SW 1271 (cell line): ENCODE measurements at places on chromosomes 5 and 9.

DNA sequence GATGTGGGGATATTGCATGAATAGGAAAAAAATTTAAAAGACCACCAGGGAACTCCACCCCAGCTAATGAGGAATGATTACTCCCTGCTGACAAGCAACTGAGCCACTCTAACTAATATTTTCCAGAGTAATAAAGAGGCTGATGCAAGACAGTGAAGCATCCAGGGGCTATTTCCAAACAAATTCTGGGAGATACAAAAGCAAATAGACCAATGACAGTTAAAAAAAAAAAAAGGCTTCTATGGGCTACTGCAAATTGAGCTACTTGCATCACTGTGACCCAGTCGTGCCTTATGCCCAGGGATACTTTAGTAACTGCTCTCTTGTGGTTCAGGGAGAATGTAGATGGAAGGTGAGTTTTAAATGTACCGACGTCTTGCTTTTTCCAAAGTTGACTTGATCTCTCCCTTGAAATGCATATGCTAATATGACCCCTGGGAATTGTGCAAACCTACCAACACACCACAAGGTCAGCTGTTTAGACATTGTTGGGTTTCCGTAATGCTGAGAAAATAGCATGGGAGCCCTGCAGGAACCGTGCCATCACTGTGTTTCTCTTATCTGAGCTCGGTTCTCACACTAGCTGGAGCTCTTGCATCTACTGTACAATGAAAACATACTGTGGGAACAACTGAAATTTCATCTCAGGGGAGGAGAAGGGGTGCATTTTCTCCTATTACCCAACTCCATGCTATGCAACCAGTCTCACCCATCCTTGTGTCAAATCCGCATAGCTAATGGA is 250.6 kb upstream of the MAP3K1 start:
- no peak for DNase-seq

DNA sequence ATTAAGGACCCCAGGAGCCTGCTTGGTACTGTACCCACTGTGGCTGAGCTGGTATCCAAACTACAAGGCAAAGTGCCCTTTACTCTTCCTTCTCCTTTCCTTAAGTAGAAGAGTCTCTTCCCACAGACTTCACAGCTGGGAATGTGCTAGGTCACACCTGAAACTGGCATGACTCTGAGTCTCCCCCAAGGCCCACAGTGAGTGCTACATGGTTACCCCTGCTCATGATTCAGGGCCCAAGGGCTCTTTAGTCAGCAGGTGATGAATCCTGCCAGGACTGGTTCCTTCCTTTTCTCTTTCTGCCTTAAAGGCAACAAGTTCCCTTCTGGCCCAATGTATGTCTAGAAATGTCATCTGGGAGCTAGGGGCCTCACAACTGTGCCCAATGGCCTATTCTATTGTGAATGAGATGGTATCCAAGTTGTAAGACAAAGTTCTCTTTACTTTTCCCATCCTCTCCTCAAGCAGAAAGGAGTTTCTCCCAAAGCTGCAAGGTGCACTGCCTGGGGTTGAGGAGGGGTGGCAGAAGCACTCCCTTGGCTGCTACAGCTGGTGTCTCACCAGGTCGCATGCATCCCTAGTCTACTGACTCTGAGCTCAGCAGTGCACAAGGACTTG is 134.4 kb downstream of the TMEM38B start:
- no peak for DNase-seq

DNA sequence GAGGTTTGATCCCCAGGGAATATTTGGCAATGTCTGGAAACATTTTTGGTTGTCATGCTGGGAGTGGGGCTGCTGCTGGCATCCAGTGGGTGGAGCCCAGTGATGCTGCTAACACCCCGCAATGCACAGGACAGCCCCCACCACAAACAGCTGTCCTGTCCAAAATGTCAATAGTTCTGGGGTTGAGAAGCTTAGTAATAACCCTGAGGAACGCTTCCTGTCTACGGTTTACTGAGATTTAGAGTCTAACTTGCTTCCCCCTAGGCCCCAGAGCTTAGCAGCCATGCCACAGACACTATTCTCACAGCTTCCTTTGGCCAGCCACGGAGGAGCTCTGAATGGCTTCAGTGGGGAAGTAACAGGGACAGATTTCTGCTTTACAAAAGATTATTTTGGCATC is 66.5 kb downstream of the MSX2 start:
- DNase-seq, result no peak

DNA sequence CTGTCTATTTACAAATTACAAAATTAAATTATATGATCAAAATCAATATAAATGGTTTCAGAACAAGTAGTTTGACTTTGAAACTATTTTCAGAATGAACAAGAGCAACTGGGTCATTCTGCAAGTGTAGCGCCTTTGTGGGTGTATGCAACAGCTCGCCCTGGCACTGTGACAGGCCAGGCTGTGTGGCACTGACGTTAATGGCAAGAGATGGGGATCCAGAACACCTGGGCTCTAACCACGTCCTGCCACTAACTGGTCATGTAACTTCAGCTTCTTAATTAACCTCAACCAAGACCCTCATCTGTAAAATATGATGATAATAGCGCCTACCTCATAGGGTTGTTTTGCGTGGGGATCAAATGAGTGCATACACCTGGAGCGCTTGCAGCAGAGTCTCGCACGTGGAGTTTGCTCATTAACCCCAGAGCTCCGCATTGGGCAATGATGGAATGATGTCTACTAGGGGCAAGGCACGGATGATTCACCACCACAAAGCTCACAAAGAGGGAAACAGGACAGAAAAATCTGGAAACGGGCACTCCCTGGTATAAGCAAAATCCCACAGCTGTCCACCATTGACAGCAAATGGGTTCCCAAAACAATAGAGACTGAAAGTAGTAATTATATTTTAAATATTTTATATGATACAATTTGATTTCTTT is 639.4 kb downstream of the SEMA5A start:
- DNase-seq, result no peak

GRCh38 chr9:129403779-129404620 is 216.9 kb downstream of the C9orf50 start:
- no peak for DNase-seq

DNA sequence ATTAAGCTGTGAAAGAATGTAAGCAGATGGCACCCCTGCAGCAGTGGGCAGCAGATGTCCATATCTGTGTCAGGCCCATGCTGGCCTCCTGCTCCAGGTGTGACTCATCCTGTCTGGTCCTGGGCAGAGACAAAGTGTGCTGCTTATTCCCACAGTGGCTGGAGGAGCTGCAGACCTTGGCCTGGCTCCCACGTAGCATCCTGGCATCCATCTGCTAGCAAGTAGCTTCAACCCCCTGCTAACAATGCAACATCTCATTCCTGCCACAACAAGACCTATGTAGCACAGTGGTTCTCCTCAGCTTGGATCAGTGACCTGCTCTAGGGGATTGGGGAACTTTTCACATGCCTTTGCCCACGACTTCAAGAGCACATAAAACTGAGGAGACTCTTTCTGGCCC is 126.4 kb upstream of the SLC12A2 start:
- no peak for DNase-seq

DNA sequence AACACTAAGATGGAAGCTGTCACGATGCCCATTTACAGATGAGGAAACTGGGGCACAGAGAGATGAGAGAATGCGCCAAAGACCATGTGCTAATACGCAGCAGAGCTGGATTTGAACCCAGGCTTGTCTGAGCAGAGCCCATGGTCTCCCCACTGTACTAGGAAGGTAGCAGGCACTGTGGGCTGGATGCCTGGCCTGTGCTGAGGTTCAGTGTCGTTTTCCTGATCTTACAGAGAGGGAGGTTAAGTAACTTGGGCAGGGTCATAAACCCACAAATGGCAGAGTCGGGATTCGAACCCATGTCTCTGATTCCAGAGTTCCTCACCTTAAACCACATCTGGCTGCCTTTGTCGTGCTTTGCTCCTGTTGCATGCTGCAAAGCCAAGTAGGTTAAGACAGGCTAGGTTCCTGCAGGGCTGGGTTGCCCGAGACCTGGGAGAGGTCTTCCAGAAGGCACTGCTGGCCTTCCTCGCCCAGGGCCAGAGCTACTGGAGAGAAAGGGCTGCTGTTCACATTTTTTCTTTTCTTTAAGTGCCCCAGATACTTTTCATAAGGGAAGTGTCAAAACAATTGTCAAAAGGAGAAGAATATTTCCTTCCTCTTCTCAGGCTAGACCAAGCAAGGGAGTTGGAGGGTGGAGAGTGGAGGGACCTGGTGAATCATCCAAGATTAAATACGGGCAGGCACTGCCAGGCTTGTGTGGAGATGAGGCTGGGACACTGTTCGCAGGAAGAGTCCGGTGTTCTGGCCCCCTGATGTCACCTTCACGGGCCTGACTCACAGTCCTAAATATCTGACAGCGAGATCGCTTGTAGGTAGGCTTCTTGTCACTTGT is 3.2 kb downstream of the NEK6 start:
- DNase-seq, result no peak

DNA sequence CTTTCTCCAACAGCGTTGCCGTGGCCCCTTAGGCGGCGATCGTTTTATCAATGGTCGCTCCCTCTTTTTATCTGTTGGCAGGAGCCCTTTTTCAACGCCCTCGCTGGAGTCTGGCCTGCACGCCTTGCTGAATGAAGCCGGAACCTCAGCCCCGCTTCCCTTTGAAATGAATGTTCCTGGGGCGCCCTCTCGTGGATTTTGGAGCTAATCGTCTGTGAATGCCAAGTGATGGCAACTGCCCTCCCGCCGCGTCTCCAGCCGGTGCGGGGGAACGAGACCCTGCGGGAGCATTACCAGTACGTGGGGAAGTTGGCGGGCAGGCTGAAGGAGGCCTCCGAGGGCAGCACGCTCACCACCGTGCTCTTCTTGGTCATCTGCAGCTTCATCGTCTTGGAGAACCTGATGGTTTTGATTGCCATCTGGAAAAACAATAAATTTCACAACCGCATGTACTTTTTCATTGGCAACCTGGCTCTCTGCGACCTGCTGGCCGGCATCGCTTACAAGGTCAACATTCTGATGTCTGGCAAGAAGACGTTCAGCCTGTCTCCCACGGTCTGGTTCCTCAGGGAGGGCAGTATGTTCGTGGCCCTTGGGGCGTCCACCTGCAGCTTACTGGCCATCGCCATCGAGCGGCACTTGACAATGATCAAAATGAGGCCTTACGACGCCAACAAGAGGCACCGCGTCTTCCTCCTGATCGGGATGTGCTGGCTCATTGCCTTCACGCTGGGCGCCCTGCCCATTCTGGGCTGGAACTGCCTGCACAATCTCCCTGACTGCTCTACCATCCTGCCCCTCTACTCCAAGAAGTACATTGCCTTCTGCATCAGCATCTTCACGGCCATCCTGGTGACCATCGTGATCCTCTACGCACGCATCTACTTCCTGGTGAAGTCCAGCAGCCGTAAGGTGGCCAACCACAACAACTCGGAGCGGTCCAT is 10.0 kb downstream of the S1PR3 start:
- DNase-seq, result peak; percentile 8

DNA sequence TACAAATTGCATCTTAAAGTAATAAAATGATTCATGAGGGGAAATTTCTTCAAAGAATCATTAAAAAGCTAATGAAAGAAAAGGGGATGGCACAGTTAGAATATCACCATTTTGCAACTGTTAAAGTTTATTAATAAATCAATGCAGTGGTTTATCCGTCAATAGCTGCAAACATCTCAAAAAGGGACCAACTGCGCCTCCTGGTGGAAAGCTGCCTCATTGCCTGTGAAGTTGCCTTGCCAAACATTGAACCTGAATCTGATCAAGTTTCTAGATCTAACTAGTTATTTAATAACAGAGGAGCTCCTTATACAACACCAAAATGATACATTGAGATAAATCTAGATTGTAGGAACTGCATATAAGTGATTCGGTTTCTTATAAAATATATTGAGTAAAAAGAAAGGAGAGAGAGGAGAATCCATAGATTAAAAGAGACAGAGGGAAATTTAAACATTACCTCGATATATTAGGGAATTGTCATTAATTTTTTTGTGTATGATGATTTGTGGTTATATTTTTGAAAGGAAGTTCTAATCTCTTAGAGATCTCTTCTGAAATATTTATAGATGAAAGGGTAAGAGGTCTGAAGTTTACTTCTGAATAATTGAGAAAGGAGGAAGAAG is 6.9 kb upstream of the NDUFB6 start:
- DNase-seq, result peak; percentile 11

- no peak for DNase-seq
These were observed 70.1 kb downstream of the DTWD2 start for GRCh38 chr5:118918232-118918631.

- no peak for DNase-seq
These were observed 548.5 kb upstream of the ZNF462 start for GRCh38 chr9:106314476-106314875.

DNA sequence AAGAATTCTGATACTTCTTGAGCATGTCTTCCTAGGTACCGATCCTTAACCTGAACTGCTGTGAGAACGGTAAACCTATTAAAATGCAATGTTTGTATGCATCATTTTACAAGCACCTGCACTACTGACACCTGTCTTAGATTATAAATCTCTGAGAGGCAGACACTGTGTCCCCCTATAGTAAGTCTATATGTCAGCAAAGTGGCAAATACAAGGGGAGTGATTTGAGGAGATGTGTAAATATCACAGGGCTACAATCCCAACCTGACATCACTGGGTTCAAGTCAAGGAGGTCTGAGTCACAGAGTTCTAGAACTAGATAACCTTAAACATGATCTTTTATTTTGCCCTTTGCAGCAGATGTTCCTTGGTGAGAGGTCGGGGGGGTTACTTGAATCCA is 64.1 kb downstream of the ANKH start:
- DNase-seq, result no peak

- no peak for DNase-seq
These were observed 44.3 kb downstream of the CAMK2A start for GRCh38 chr5:150245111-150245789.

DNA sequence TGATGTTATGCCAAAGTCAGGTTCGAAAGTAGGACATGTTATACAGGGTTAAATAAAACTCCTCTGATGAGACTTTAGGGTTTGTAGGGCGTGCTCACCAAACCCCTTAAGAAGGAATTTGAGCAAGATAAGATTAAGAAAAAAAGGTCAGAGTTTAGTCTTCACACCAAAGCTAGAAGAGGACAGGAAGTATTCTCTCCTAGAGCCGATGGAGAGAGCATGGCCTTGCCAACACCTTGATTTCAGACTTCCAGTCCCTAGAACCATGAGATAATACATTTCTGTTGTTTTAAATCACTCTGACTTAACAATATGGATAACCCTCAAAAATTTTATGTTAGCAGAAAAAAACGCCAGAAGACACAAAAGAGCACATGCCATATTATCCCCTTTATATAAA is 16.3 kb upstream of the PLCXD3 start:
- no peak for DNase-seq

- DNase-seq, result no peak
These were observed 77.5 kb upstream of the TGFBR1 start for GRCh38 chr9:99027443-99027842.

DNA sequence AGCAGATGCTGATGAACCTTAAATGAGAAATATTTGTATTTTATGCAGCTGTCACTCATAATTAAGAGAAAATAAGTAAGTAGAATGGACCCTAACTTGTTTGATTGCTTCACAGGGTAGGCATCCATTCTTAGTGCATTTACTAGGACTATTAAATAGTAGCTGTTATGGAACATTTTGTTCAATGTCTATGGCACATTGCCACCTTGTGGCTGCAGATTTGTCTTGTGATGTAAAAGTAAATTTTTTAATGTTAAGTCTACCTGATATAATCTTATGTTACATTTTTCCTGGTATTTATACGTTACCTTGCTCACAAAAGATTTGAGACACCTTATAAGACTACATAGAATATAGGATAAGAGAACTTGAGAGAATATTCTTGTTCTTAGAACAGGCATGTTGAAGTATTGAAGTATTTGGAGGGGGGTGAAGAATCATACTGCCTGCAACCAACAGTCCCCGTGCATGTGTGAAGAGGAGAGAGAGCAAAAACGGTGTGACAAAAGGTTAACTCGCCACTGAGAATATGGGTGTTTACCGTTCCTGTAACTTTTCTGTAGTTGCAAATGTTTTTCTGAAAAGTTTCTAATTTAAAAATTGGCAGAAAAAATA is 161.1 kb downstream of the MAST4 start:
- peak; percentile 31 for DNase-seq

GRCh38 chr9:93592008-93592642 is 15.7 kb downstream of the PHF2 start:
- no peak for DNase-seq
